GM23248 (cell line): ENCODE measurements at places on chromosomes 16 and 17. TPM values are rescaled to one million over a fixed set of nuclear protein-coding genes. Genes with fewer than 3 reads are reported as not detected.

DNA sequence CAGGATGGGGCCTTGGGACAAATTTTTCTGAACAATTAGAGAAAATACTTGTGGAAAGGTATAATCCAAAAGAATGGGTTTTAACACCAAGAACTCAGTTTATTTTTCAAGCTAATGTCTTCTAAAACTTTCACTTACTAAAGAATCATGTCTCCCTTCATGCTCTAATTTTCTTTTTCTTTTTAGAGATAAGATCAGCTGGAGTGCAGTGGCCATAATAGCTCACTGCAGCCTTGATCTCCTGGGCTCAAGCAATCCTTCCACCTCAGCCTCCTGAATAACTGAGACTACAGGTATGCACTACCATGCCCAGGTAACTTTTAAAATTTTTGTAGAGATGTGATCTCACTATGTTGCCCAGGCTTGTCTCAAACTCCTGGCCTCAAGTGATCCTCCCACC is 5.5 kb downstream of the OR4D1 start:
- DNase-seq = no peak

DNA sequence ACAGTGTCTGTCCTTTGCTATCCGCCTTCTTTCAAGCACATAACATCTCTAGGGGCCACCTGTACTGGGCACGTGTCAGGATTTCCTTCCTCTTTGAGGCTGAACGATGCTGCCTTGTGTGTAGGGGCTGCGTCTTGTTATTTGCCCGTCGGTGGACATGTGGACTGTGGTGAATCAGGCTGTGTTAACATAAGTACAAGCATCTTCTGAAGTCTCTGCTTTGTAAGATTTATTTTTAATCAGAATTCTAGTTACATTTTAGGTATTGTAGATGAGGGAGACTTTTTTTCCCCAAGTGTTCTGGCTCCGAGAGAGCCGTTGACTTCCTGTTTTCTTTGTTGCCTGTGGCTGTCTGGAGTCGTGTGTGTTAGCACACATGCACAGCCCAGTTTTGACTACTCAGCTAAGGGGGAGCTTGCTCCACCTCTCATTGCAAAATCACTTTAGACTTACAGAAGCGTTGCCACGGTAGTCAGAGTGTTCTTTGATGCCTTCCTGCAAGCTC is 26.1 kb downstream of the SPG7 start:
- DNase-seq = peak; percentile 43

DNA sequence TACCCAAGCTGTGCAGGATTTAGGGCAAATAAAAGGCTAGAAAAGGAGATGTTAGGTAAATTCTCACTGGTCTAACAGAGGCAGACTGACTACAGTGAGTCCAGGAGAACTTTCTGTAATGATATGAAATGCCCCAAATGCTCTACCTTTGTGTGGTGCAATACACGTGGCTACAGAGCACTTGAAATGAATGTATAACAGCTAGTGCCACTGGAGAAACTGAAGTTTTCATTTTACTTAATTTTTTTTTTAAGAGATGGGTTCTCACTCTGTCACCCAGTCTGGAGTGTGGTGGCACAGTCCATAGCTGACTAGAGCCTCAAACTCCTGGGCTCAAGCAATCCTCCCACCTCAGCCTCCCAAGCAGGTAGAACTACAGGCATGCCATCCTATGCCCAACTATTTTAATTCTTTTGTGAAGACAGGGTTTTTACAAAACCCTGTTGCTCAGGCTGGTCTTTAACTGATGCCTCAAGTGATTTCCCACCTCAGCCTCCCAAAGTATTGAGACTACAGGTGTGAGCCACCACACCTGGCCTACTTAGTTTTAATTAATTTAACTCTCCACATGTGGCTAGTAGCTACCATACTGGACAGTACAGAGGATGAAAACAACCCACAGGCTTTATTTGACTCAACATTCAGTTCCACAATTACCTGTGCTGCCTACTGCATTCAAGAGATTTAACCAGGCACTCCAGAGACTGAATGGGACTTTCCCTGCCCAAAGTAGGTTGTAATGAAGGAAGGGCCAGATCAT is 84.8 kb upstream of the PLEKHM1 start:
- DNase-seq = no peak

- peak; percentile 46 for DNase-seq
These were observed 383.8 kb downstream of the ZFHX3 start for GRCh38 chr16:72664056-72664508.

GRCh38 chr16:3223913-3224515 is 10.9 kb downstream of the ZNF200 start:
- DNase-seq = peak; percentile 13

DNA sequence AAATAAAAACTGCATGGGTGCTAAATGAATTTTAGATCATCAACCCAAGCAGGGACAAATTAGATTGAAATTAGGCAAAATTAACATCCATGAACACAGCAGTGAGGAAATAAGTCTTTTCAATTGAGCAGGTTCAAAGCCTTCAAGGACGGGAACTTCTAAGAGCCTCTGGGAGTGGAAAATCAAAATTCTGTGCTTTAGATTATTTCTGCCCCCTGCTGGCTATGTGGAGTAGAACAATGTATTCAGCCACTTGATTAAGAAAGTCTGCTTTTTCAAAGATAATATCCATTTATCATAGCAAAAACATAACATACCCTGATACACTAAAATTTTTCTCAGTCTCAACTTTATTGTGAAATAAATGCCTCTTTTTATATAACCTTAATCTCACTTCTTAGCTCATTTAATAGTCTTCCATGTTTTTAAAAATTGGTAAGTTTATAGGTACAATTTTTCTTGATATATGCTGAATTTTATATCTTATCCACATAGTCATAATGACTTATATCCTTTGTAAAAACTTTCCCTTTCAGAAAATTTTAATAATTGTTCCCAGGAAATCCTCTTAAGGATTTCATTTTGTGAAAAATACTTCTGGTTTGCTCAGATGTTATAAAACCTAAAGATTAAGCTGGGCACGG is 28.1 kb upstream of the NOL11 start:
- peak; percentile 79 for DNase-seq

DNA sequence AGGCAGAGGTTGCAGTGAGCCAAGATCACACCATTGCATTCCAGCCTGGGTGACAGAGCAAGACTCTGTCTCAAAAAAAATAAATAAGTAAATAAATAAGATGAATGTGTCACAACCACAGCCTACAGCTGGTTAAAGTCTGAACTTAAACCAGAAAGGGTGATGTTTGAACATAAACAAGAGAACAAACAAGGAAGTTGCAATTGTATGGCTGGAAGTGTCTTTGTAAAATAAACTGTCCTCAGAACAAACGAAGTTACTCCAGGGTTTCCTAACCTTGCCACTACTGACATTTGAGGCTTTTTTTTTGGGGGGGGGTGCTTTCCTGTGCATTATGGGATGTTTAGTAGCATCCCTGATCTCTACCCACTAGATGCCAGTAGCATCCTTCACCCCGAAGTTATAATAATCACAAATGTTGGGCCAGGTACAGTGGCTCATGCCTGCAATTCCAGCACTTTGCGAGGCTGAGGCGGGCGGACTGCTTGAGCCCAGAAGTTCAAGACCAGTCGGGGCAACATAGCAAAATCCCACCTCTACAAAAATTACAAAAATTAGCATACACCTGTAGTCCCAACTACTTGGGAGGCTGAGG is 119.2 kb downstream of the XYLT1 start:
- no peak for DNase-seq

- peak; percentile 35 for DNase-seq
These were observed 1.2 kb downstream of the GID4 start for GRCh38 chr17:18040261-18040858.

GRCh38 chr17:29116804-29117753 is 63.1 kb downstream of the MYO18A start:
- DNase-seq = peak; percentile 71

- DNase-seq = peak; percentile 93
These were observed 206.8 kb downstream of the PRKCA start for GRCh38 chr17:66508896-66509844.

- no peak for DNase-seq
These were observed 2.3 kb downstream of the RBFOX1 start for GRCh38 chr16:7334801-7335560.

DNA sequence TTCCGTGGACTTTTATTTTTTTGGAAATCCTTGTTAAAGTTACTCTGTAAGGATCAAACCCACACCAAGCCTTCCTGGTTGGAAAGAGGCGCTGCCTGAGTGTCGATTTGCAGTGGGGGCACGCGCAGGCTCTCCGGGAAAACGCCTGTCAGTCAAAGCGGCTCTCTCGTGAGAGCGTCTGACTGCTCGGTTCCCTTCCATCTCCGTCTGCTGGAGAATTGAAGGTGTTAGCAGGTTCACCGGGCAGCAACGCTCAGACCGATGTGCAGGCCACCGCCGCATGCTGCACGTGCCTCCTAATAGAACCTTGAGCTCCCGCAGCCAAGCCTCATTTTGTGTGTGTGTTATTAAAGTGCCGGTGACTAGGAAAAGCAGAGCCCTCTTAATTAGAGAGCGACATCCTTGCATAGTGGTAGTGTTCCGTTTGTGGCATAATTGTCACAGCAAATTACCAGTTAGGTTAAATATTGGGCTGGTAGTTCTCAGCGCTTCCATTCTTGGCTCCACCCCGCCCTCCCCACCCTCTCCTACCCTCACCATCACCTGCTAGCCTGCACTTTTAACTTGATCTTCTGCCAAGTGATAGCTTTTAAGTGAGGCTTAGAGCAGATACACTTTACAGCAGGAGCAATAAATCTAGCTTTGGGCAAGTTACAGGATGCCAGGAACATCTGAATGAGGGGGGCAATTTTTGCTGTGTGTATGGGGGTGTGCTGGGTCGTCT is 75.5 kb downstream of the RPA1 start:
- DNase-seq = peak; percentile 16

The SLC25A39 gene
- 117 TPM in 2 replicates for polyA plus RNA-seq

The CPHXL2 gene
- polyA plus RNA-seq = 0.15 TPM in 1 of 2 replicates, not detected in the other

The ATXN7L3 gene
- 9.8 and 10.0 TPM in 2 replicates for polyA plus RNA-seq

The CCL4 gene
- polyA plus RNA-seq = not detected in 2 replicates

The FAM171A2 gene
- 0.25 and 0.46 TPM in 2 replicates for polyA plus RNA-seq

The MYH13 gene
- polyA plus RNA-seq = 0.03 TPM in 1 of 2 replicates, not detected in the other

The PYY gene
- polyA plus RNA-seq = not detected in 2 replicates

The RND2 gene
- polyA plus RNA-seq = 0.18 and 0.30 TPM in 2 replicates

The MT2A gene
- 3,414 and 3,441 TPM in 2 replicates for polyA plus RNA-seq

The RAB26 gene
- 0.30 and 0.71 TPM in 2 replicates for polyA plus RNA-seq

The METTL26 gene
- polyA plus RNA-seq = 151 and 155 TPM in 2 replicates

The SUPT4H1 gene
- polyA plus RNA-seq = 88.7 and 92.1 TPM in 2 replicates
